ENCODE measurements at places on chromosomes 5 and 9. TPM values are rescaled to one million over a fixed set of nuclear protein-coding genes. Genes with fewer than 3 reads are reported as not detected.

Gene PCDHA12
- not detected for total RNA-seq

Gene MRPL22
- total RNA-seq = 58.8 TPM

Gene PCDHGA9
- total RNA-seq = 0.25 TPM

Gene SLC24A2
- not detected for total RNA-seq

Gene SLC22A4
- total RNA-seq = 0.30 TPM

Gene F2RL1
- 0.07 TPM for total RNA-seq

Gene DND1
- 2.8 TPM for total RNA-seq

Gene ANKRA2
- 17.5 TPM for total RNA-seq

Gene STPG3
- not detected for total RNA-seq

Gene TRIM7
- 1.0 TPM for total RNA-seq

Gene CAPSL
- total RNA-seq = 0.20 TPM

Gene ADRB2
- total RNA-seq = 0.34 TPM

Gene CKMT2
- not detected for total RNA-seq

Gene APBB3
- total RNA-seq = 22.4 TPM

Gene CTSV
- 0.27 TPM for total RNA-seq

Gene IL7R
- total RNA-seq = 132 TPM

Gene FAM163B
- total RNA-seq = not detected

Gene PCDHB7
- total RNA-seq = not detected

Gene NEURL1B
- 2.0 TPM for total RNA-seq

Gene FRMD3
- total RNA-seq = 0.50 TPM

Gene TICAM2
- 1.00 TPM for total RNA-seq

Gene PRLR
- not detected for total RNA-seq

Gene ORM2
- total RNA-seq = not detected

Gene NR5A1
- total RNA-seq = not detected

Gene C9orf50
- total RNA-seq = not detected

Gene ZNF883
- total RNA-seq = 0.11 TPM

Gene LCN9
- not detected for total RNA-seq

Gene CDC25C
- total RNA-seq = 12.6 TPM

Gene MYMK
- total RNA-seq = not detected

Gene MZB1
- 61.8 TPM for total RNA-seq

Gene TXNDC8
- not detected for total RNA-seq

Gene PCDHA4
- not detected for total RNA-seq

Gene SOWAHA
- total RNA-seq = 0.09 TPM

Gene ANKRD31
- total RNA-seq = 0.16 TPM

Gene HK3
- total RNA-seq = 0.39 TPM

Gene COL5A1
- 0.07 TPM for total RNA-seq

Gene PGM5
- not detected for total RNA-seq

Gene SAPCD2
- 32.9 TPM for total RNA-seq

Gene ZNF658
- total RNA-seq = 3.1 TPM

Gene MLANA
- not detected for total RNA-seq

Gene PFN3
- total RNA-seq = not detected

Gene TAF11L12
- not detected for total RNA-seq

Gene NUDT2
- total RNA-seq = 27.6 TPM

Gene ACTBL2
- total RNA-seq = not detected

Gene PHF24
- total RNA-seq = not detected

Gene SLC23A1
- total RNA-seq = 5.2 TPM
